ENCODE measurements at places on chromosomes 7 and 10.

GRCh38 chr10:72218726-72219125, 2.6 kb upstream of the ASCC1 start:
- no peak for DNase-seq

DNA sequence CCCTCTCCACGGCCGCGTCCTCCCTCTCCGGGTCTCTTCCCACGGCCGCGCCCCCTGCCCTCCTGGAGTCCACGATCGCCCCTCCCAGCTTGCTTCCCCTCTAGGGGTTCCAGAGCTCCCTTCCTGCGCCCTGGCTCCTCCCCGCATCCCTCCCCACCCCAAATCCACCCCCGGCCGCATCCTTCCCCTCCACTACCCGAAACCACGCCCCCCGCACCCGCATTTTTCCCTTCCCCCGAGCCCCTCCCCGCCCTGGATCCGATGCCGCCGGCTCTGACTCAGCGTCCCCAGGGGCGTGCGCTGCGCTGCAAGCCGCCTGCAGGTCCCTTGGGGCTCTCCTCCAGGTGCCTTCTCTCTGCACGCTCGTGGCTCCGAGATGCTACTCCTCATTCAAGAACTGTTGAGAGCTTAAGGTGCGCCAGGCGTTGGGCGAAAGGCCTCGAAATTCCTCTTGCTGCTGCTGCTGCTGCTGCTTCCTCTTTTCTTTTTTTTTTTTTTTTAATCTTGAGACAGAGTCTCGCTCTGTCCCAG, 372 bp upstream of the TMEM130 start:
- DNase-seq = peak; percentile 35

GRCh38 chr10:30783939-30784501, 154.5 kb upstream of the LYZL2 start:
- peak; percentile 44 for DNase-seq

DNA sequence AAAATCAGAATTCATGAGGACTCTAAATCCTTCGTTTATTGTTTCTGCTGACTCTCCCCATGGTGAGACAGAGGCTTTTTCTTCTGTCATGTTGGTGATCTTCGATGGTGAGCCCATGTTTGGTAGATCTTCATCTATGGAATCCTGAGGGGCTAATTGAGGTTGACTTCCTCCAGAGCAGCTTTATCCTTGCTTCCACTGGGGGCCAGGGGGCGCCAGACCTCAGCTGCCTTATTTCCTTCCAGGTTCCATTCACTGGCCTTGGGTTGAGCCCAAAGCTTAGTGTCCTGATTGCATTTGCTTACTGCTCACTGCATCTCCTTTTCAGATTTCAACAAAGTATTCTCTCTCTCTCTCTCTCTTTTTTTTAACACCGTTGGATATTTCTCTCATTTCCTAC, 80.7 kb downstream of the GCC1 start:
- no peak for DNase-seq

GRCh38 chr10:5595994-5596471, 70.4 kb downstream of the ASB13 start:
- DNase-seq = no peak

- DNase-seq = no peak
Measured at GRCh38 chr10:61024856-61025201, 80.8 kb upstream of the RHOBTB1 start.

DNA sequence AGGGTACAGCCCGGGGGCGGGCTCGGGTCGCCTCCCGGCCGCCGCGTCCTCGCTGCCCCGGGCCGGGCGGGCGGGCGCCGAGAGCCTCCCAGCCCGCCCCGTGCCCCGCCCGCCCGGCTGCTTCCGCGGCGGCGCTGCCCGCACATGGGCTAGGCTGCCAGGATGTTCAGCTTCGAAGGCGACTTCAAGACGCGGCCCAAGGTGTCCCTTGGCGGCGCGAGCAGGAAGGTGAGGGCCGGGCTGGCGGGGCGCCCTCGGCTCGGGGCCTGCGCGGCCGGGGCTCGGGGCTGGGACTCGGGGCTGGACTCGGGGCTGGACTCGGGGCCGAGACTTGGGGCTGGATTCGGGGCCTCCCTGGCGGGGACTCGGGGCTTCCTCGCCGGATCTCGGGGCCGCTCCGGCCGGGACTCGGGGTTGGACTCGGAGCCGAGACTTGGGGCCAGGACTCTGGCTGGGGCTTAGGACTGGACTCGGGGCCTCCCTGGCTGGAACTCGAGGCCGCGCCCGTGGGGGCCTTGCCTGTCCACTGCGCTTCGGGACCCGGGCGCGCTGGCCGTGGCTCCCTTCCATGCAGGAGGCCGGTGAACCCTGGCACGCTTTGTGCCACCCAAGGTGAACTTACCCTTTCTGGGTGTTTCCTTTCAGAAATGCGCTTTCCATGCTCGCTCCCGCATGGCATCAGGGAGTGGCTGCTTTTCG, 534 bp downstream of the UBE3C start:
- DNase-seq = no peak

DNA sequence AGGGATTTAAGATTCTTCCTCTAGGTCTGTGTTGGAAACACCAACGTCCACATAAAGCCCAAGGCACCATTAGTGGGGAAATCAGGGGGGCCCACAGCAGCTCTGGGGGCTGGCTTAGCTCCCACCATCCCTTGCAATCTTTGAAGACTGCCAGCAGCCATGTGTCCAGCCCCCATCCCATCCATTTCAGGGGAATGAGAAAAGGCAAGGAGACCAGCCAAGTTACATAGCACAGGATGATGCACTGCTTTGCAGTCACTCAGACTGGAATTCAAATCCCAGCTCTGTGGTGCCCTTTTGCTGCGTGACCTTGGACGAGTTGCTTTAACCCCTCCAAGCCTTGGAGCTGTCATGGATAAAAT, 108.9 kb upstream of the ZMIZ1 start:
- no peak for DNase-seq

DNA sequence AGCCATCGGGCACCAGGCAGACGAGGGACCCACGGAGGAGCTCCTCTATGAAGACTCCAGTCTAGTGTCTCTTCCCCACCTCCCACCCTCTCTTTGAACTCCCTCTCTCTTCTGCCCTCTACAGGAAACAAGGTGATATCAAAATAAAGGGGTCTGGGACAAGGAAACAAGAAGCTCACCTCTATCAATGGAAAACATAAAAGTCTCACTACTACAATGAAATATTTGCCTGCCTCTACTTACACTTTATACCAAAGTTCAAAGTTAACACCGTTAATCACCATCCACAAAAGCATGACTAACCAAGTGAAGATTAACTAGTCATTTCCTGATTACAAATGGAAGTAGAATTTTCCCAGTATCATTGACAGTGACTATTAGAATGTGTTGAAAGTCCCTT, 82.2 kb downstream of the PARD3 start:
- DNase-seq = peak; percentile 5

DNA sequence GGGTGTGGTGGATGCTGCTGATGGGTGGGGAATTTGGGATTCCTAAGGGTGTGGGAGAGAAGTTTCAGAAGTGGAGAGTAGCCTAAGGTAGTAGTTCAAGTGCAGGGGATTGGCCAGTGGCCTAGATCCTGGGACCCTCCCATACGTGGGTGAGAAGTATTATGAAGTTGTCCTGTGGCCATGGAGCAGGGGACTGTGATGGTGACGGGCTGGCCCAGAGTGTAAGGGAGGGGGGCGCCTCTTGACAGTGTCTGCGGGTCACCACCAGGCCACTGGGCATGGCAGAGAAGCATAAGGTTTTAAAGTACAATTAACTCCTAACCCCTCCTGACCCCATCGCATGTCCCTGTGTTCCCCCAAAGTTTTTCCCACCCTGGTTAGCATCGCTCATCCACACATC, 70.2 kb downstream of the RBM33 start:
- no peak for DNase-seq

GRCh38 chr7:18445916-18446520, 49.5 kb upstream of the HDAC9 start:
- DNase-seq = no peak

DNA sequence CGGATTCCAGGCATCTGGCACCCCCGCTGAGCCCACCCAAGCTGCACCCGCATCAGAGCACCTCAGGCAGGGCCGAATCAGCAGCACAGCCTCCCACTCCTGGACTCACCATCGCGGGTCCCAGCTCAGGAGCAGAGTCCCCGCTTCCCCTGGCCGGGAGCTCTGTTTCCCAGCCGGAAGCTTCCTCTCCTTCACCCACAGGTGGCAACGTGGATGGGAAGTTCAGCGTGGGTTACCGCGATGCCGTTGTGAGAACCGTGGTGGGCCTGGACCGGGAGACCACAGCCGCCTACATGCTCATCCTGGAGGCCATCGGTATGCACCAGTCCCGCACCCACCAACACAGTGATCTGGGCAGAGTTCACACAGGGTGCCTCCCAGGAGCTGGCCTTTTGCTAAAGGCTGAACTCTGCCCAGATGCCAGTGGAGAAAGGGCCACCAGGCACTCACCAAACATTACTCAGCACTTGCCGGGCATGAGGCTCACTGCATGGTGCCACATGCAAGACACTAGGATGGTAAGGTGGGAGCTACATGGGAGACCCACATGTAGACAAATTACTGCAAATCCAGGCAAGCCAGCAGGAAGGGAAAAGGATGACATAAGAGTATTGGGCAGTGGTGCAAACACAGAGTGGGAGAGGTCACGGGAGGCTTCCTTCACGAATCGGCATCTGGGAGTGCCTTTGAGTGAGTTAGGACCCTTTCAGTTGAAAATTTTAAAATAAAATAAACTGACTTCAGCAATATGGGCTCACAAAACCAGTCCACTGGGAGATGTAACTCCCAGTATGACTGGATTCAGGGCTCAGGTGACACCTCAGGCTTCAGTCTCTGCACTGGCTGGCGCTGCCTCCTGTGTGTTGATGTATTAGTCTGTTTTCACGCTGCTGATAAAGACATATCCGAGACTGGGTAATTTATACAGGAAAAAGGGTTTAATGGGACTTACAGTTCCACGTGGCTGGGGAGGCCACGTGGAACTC, 10.4 kb downstream of the C10orf105 start:
- DNase-seq = no peak

DNA sequence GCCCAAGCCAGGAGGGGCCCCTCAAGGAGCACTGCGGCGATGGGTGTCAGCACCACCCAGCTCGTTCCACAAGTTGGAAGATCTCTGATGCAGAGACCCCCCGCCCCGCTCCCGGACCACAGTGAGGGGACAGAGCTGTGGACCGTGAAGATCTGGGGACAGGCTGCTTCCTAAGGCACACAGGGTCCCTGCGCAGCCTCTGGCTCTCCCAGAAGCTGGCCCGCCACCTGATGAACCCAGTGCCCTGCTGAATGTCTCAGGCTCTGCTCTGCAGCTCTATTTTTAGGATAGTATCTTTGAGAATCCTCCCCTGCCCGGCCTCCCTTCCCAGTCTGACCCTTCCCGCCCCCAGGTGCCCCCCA, 29.7 kb downstream of the GBX1 start:
- DNase-seq = no peak

DNA sequence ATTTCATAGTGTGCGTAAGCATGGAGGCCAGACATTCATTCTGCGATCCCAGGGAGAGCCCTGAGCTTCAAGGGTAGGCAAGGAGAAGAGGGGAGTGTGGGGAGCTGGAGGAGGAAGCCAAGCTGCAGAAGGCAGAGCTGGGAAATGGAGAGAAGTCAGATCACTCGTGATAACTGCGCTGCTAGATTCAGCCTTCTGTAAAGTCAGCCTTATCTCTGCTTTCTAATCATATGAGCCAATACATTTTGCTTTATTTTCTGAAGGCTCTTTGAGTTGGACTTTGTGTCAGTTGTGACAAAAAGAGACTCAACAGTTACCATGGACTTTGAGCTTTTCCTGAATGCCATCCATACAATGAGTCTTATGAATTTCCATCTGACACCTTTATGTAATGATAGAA, 61.7 kb upstream of the CREB5 start:
- DNase-seq = no peak

GRCh38 chr10:43094085-43094484, 17.2 kb downstream of the RET start:
- no peak for DNase-seq

- no peak for DNase-seq
Measured at GRCh38 chr10:34386921-34387320, 428.2 kb downstream of the PARD3 start.

GRCh38 chr10:20674926-20675325, 222.2 kb downstream of the NEBL start:
- no peak for DNase-seq

GRCh38 chr7:1953199-1954190, 279.2 kb downstream of the MAD1L1 start:
- DNase-seq = no peak

DNA sequence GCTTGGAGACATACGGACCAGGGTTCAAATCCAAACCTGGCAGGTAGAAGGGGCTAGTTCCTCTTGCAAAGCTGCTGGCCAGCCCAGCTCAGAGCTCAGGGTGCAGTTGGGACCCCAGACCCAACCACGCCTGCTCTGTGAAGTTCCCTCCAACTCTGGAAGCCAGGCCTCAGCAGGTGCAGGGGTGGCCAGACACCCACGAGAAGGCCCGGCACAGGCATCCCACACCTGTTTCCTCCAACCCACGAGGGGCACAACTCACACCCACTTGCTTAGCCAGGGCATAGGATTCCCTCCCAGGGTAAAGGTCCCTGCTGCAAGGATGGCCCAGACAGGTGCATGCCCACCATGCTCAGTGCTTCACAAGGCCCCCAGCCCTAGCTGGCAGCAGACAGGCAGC, 262.4 kb downstream of the GRID1 start:
- no peak for DNase-seq

- DNase-seq = no peak
Measured at GRCh38 chr7:150903606-150904005, 51.3 kb downstream of the AOC1 start.

GRCh38 chr7:12609561-12609960, 39.0 kb downstream of the SCIN start:
- DNase-seq = no peak

DNA sequence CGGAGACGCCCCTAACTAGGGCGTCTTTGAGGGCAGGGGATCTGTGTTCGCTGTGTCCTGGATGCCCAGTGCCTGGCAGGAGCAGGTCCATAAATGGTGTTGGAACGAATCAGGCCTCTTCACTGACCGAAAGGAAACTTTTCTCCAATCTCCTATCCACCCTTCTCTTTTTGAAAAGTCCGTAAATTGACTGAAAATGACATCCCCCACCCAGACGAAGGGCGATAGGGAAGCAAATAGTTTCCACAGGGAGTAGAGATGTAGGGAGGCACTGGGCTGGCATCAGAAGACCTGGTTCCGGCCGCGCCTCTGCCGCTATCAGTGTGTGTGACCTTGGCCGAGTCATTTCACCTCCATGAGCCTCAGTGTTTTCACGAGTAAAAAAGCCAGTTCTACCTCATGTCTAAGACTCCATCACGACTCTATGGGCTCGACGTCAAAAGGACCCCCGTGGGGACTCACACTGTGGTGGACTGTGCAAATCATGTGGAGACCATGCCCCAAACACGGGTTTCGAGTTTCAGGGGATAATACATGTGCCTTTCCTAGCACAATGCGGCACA, 497 bp upstream of the RAB11FIP2 start:
- peak; percentile 44 for DNase-seq

- DNase-seq = no peak
Measured at GRCh38 chr10:72694476-72695369, 2.8 kb downstream of the MCU start.

- no peak for DNase-seq
Measured at GRCh38 chr10:79310911-79311573, 36.2 kb upstream of the PPIF start.

GRCh38 chr10:95458014-95458413, 103.2 kb downstream of the SORBS1 start:
- DNase-seq = no peak
